ENCODE measurements at places on chromosomes 13 and 19.

DNA sequence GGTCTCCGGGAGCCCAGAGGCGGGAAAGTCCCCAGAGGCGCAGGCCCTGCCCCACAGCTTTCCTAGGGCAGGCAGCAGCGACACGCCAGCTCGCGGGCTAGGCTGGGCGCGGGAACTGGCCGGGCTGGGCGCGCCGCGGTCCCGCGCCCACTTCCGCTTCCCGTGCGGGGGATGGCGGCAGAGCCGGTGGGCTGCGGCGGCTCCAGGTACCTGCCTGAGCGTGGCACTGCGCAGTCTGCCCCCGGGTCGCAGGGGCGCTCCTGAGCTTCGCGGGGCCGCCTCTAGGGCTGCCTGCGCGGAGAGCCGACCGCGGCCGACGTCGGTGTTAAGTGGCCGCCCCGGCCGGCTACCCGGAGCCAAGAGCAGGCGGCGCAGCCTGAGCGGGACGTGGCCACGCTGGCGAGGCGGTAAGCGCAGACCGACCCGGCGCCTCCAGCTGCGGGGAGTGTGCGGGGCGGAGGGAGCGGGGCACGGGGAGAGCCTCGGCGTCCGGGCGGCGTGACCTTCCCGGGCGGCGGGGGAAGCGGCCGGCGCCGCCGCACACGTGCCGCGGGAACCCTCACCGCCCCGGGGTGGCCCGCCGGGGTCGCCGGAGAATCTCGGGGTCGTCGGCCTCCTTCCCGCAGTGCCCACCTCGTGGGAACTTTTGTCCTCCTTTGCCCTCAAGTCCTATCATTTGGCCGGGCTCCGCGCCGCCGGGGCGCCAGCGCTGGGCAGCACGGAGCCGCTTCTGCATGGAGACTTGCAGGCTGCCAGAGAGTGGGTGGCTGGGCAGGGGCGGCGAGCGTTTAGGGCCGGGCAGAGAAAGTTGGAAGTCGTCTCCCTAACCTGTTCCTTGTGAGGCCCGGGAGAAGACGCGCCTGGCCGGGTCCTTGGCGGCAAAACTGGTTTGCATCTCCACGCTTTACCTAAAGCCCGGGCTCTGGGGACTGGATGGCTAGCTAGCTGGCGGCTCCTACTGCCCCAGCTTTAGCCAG is 31.4 kb upstream of the MPHOSPH8 start:
- DNase-seq: no peak

- DNase-seq: no peak
Measured at GRCh38 chr13:90622541-90622940, 724.9 kb upstream of the MIR17HG start.

- no peak for DNase-seq
Measured at GRCh38 chr19:21705393-21705792, 62.0 kb downstream of the ZNF100 start.

- DNase-seq: no peak
Measured at GRCh38 chr13:37173214-37173613, 67.8 kb upstream of the CSNK1A1L start.

- DNase-seq: no peak
Measured at GRCh38 chr19:43812259-43812658, 10.0 kb upstream of the LYPD5 start.

DNA sequence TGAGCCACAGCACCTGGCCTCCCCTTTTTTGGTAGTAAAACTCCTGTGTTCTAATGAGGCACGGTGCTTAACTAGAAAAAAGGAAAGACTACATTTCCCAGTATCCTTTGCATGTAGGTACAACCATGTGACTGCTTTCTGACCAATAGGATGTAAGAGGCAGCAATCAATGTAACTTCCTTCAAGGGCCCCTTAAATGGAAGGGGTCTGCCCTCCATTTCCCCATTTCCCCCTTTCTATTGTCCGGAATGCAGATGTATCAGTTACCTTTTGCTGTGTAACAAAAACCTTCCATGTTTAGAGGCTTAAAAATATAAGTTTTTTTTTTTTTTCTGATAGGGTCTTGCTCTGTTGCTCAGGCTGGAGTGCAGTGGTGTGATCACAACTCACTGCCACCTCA is 2.2 kb downstream of the GPR32 start:
- no peak for DNase-seq

- DNase-seq: peak; percentile 84
Measured at GRCh38 chr19:1248139-1248785, at the start of gene MIDN. Gene MIDN, plus strand, starts transcription at chr19:1248583. Its CDS starts 1,714 bp downstream, at chr19:1250297.

- no peak for DNase-seq
Measured at GRCh38 chr19:56974556-56975207, 134.2 kb upstream of the PEG3 start.

DNA sequence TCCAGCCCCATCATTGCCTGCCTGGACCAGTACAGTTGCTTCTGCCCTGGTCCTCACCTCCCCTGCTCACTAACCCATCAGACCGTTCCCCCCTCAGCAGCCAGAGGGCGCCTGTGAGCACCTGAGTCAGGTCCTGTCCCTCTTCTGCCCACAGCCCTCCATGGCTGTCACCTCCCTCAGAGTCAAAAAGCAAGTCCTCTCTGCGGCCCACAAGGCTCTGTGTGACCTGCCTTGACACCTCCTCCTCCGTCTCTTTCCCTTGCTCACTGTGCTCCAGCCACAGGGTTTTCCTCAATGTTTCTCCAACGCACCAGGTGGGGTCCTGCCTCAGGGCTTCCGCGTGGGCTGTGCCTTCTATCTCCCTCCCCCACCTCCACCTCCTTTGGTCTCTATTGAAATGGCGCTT is 29.4 kb upstream of the PTPRS start:
- peak; percentile 52 for DNase-seq

GRCh38 chr19:12938779-12939601 is 581 bp downstream of the CALR start:
- DNase-seq: no peak

DNA sequence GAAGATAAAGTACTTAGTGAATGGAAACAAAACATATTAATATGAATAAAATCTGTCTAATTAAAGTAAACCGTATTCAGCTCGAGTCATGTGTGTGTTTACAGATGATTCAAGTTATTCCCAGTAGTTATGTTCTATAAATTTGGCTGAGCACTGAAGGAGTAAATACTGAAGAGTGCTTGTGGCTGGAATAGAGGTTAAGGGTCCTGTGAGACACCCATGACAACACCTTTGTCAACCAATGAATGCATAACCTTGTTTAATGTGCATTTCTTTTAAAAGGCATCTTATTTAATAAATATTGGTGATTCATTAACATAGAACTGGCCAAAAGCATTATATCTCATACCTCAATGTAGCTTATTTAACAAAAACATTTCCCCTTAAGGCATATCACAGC is 577.8 kb upstream of the SLITRK5 start:
- DNase-seq: no peak

GRCh38 chr13:113367020-113367560 is 3.2 kb upstream of the GRTP1 start:
- no peak for DNase-seq

DNA sequence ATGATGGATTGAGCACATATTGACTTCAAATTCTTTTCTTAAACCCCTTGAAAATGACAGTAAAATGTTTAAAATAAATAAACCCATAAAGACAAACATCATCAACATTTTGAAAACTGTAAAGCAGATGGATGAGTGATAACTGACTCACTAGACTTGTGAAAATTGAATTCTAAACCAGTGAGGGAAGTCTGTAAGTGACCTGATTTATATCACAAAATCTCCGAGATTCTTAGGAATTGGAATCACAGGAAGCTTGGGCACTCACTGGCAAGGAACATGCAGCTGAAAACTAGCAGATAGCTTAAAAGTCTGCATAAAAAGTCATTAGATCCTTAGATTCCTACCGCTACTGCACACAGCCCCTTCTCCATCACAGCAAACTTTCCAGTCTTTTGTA is 51.3 kb upstream of the TSC22D1 start:
- DNase-seq: no peak

DNA sequence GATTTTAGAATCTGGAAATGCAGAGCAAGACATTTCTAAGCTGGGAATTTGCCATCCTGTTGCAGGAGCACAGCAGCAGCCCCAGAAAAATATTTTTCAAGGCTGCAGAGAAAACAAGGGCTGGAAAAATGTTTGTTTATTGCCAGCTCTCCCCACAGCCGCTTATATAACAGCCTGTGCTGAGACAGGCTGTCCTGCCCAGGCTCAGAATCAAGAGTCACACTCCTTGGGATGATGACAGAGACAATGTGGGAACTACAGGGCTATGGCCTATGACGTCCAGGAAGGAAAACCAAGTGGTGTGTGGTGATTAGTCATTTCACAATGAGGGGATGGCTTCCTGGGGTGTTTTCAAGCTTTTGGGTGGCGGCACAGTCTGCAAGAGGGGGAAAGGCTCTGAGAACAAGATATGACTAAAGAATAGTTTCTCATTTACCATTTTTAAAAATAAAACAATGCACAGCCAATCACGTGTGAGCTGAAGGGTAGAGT is 136.3 kb upstream of the SERP2 start:
- no peak for DNase-seq

DNA sequence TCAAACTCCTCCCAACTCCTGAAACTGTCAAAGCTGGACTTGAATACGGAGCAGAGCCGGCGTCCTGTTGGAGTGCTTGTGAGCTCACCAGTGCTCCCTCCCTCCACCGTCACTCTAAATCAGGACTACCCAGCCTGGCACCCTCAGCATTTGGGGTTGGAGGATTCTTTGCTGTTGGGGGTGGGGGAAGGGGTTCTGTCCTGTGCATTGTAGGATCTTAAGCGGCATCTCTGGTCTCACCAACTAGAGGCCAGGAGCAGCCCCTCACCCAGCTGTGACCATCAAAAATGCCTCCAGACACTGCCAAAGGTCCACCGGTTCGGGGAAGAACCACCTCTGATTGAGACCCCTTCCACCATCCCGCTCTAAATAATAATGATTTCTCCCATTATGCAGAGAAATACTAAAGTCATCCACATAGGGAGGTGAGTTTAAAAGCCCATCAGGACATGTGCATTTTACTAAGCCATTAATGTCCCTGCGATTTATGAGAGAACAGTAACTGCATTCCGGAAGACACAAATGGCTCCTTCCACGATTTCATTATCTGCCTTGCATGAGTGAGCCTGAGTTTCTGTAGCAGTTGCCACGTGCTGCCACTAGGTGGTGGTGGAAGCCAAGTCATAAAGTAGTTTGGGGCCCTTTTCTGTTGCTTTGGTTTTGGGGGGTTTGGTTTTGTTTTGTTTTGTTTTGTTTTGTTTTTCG is 16.1 kb upstream of the USP29 start:
- peak; percentile 46 for DNase-seq

DNA sequence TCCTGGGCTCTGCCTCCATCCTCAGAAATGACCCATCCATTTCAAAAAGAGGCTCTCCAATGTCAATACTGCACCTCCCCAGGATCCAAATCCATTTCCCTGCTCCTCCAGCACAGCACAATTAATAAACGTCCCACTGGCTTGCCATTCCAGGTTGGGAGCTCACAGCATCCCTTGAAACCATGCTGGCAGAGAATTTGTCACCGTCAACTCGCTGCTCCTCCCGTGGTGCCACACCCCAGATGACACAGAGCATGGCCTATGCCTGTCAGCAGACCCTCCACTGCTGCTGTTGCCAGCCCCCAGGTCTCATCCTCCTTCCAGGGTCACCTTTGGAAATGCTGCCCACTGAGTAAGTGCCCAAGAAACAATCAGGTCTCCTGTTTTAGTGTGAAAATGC is 53.0 kb upstream of the UQCRFS1 start:
- DNase-seq: no peak

- peak; percentile 81 for DNase-seq
Measured at GRCh38 chr19:3604987-3605343, 1.7 kb downstream of the TBXA2R start.

GRCh38 chr13:70188567-70188966 is 80.3 kb upstream of the KLHL1 start:
- no peak for DNase-seq

DNA sequence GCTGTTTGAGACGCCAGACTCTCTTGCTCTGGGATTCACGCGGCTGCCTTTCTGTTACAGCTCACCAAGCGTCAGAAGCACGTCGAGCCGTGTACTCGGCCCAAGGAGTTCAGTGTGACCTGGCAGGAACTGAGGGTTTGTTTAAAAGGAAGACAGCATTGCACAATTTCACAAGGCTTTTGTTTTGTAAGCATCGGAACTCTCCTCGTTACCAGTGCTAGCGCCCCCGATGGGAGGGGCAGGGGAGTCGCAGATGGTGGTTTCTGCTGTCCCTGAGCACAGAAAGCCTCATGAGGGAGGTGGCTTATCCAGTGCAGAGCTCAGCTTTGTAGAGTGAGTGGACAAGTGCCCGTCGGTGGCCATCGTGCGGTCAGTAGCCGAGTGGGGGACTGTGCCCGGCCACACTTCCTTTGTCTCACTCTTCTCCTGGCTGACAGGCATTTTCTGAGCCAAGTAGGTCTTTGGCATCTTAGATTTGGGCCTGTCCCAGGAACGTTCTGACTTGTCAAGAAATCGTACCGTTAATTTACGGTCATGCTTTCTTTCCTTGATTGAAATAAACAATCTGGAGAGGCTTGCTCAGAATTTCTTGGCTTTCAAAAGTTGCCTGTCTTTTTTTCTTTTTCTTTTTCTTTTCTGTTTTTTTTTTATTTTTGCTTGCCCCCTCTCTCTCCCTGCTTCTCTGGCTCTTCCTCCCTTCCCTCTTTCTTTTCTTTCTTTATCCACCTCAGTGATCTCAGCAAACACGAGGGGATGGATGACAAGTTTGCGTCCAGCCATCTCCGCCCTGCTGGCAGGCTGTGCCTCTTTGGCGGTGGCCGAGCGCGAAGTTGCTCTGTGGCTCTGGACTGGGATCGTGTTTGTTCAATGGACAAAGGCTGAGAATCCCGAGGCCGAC is 7.7 kb downstream of the KDM4B start:
- no peak for DNase-seq

GRCh38 chr13:88235441-88235840 is 564.3 kb downstream of the SLITRK5 start:
- no peak for DNase-seq

DNA sequence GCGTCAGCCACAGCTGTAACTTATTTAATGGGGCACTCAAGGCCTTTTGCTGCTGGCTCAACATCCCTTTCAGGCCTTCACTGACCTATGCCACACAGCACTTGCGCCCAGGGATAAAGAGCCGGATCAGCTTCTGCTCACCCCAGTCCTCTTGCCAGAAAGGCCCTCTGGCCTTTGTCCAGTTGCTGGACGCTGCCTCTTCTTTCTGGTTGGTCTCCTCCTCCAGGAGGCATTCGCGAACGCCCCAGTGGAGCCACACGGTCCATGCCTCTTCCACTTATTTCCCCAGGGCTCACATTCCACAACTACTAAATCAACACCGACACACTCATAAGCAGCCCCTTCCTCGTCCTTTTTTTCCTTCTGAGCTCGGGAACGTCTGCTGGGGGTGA is 3.7 kb upstream of the ZNF329 start:
- no peak for DNase-seq

DNA sequence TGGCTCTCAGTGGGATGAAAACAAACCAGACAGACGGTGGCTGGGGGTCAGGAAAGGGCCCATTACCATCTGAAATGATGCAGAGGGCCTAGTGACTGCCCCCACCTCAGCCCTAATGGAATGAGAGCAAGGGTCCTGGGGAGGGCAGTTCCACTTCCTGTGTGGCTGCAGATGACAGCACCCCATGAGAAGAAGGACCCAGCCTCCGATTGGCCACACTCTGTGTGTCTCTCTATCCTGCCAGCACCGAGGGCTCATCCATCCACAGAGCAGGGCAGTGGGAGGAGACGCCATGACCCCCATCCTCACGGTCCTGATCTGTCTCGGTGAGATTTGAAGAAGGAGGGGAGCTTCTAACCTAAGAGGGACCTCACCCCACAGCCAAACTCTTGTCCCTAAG is 498 bp downstream of the LILRB1 start:
- DNase-seq: no peak
